ENCODE measurements at places on chromosomes 16 and 17.

GRCh38 chr16:74725651-74726455 is 25.2 kb upstream of the MLKL start:
- no peak for DNase-seq

- DNase-seq: no peak
These were observed 39.7 kb downstream of the PIK3R5 start for GRCh38 chr17:8925808-8926207.

- DNase-seq: no peak
These were observed 1.2 kb downstream of the DDX5 start for GRCh38 chr17:64504769-64505339.

GRCh38 chr16:48091117-48091516 is 64.7 kb downstream of the ABCC12 start:
- no peak for DNase-seq

- no peak for DNase-seq
These were observed 4.5 kb downstream of the BCL6B start for GRCh38 chr17:7027335-7027734.

GRCh38 chr17:79135011-79135410 is 60.4 kb downstream of the ENGASE start:
- DNase-seq: no peak

DNA sequence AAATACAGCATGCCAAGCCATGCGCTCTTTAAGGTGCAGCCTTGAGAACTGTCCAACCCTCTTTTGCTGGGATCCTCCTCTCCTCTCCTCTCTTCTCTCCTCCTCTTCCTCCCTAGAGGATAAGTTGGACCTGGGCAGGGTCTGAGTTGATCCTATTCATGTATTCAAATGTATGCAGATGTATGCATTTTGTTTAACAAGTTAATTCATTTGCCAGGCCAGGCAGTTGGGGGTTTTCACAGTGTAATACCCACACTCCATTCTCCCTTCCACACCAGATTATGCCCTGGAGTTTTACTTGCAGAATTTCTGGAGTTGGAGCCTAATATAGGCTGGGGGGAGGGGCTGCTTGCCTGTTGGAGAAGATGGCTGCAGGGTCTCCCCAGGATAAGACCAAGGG is 226.2 kb upstream of the SDK2 start:
- DNase-seq: no peak

DNA sequence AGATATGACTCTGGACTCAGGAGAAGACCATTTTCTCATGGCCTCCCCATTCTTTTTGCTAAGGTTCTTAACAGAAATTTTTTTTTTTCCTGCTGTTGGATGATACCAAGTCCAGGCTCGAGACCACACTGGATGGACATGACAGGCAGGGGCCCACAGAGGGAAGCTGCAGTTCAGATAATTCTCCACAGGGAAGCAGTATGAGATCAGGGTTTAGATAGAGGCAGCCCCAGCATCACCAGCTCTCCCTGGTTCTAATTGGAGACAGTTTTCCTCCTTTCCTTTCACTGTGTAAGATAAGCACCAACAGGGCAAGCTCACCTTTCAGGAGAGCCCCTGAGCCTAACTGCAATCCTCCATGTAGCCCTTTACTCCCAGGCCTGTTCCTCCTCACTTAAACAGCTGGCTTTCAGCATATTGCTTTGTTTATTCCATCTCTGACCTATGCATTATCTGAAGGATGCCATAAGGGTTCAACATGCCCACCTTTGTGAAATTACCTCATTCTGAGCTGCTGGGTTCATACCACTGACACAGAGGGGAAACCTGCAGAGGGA is 108.1 kb downstream of the SNX11 start:
- no peak for DNase-seq

- DNase-seq: no peak
These were observed 8.2 kb downstream of the SPNS2 start for GRCh38 chr17:4506892-4507291.

DNA sequence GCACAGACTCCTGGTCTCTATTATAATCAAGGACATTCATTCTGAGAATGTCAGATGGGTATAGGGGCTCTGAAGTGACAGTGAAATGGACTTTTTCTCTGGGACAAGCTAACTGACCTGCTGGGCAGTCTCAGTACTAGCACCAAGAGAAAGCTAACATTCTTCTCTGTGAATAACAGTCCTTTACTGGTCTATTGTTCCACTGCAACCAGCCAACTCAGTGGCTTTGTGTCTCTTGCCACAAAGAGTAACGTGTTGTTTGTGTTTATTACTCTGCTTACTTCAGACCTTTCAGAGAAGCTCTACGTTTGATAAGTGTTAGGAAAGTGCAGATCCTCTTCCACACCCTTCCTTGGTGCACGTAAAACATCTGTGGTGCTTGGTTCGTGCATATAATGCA is 61.5 kb upstream of the BCAR1 start:
- DNase-seq: no peak

DNA sequence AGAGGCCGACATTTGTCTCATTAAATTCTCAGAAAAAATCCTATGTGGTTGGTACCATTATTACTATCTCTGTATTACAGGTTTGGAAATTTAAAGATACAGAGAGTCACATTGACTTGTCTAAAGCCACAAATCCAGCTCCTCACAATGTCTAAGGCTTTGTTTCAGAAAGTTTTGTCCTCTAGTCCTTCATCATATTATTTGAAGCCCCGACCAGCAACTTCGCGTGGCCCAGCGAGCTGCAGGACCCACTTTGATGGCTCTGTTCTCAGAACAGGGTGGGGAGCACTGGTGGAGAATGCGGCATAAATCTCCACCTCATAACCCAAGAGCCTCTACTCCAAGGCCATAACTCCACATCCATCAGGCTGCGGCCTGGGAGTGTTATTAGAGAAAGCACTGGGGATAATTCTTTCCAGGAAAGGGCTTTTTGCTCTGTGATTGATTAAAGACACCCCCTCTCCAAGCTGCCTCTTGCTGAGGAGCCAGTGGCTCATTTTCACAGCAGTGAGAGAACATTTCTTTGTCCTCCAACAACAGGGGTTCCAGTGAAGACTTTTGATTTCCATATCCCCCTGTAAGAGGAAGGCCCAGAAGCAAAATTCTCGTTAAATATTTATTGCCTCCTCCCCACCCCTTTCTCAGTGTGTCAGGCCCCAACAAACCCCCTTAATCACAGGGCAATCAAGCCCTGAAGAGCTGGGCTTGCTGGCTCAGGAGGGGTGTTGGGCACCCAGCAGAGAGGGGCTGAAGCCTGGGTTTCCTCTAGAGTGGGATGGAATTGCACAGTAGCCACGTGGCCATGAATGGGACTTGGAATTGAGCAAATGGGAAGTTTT is 113.7 kb upstream of the CDH11 start:
- no peak for DNase-seq

Data from progenitor cell of endocrine pancreas (in vitro differentiated cells).